ENCODE measurements at places on chromosomes 2 and 18.

DNA sequence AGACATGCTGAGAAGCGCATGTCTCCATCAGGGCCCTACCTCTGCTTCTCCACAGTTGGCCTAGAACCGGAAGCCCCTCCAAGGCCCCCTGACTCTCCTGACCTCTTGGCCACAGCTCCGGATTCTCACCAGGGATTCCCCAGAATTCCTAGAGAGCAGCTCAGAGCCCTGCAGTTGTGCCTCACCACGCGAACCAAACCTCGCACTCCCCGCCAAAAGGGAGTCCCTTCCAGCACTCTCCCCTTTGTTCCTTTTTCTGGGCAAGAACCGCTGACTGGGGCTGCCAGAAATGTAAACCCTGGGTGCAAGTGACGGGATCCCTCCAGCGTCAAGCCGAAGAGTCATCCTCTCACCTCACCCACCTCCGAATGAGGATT is 36.7 kb downstream of the AFF3 start:
- no peak for DNase-seq

GRCh38 chr2:73823916-73824523 is 4.7 kb upstream of the STAMBP start:
- DNase-seq: no peak

- no peak for DNase-seq
Observed at GRCh38 chr2:109604597-109604996, 9.2 kb downstream of the SEPTIN10 start.

- DNase-seq: no peak
Observed at GRCh38 chr2:40321822-40322221, 130.1 kb downstream of the SLC8A1 start.

DNA sequence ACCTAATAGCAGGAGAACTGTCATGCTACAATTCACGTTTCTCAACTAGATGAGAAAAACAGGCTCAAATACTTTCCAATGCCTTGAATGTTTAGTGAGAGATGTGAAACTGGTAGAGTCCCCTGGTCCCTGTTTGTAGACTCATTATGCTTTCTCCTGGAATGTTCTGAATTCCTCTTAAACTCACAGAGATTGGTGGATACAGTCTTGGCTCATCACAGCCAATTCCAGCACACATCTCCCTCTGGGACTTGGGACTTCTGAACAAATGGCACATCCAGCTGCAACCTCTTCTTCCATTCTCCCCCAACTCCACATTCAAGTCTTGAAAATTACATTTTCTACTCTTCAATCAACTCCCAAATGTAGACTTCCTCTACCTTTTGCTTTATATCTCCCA is 58.4 kb upstream of the NT5C1B start:
- DNase-seq: no peak

Data from activated T-helper 1 cell treated with Interleukin-2 at 50 U/mL for 16 hours (primary cell).